ENCODE measurements at places on chromosomes 2 and 18.
A peak's percentile ranks its signal among the peaks of the same experiment; 100 is the strongest.

DNA sequence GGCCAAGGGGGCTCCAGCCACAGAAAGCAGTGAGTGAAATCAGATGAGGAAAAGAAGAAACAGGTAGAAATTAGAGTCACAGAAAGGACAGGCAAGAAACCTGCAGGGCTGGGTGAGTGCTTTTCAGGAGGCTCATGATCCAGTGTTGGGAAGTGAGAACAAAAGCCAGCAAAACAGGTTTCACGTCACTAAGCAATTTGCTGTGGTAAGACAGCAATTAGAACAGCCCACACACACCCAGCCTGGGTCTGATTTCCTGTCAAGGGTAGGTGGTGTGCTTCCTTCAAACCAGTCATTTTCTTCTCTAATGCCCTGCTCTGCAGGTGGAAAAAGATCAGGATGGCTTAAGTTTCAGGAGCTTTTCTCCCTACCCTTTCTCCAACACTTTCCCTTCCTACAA lies 52.9 kb upstream of the XDH start:
- DNase-seq, result no peak

DNA sequence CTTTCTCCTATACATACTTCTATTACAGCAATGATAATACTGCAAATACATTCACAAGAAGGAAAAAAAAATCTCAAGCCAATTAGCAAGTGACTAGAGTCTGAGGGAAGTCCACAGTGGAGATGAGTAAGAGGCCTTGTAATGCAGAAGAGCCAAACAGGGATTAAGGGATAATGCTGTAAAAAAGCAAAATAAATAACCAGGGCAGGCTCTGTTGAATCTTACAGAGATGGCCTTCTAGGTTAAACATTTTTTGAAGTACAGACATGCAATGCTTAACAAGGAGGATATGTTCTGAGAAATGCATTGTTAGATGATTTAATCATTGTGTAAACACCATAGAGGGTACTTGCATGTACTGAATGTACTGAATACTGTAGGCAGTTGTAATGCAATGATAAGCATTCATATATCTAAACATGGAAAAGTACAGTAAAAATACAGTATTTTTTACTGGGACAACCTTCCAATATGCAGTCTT lies 122.1 kb upstream of the RMDN2 start:
- DNase-seq, result no peak

- DNase-seq, result peak; percentile 83
These were observed 97.2 kb downstream of the KLHL29 start for GRCh38 chr2:23482188-23482587.

DNA sequence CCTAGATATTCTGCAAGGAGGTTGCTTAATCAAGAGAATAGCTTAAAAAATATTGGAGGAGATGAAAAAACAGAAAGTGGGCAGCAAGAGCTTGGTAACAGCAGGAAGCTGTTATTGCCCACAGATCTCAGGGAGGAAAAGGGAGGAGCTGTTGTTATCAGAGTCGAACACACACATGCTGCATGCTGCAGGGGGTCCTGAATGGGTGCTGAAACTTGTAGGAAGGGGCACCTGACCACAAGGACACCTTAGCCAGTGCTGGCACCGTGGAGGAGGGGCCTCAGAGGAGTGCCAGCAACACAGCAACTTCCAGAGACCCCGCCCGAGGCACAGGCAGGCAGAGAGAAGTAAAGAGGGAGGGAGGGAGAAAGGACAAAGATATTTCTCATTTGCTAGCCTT lies 332.9 kb downstream of the SOCS6 start:
- no peak for DNase-seq

- DNase-seq, result no peak
These were observed 4.5 kb upstream of the ACOXL start for GRCh38 chr2:110727923-110728322.

DNA sequence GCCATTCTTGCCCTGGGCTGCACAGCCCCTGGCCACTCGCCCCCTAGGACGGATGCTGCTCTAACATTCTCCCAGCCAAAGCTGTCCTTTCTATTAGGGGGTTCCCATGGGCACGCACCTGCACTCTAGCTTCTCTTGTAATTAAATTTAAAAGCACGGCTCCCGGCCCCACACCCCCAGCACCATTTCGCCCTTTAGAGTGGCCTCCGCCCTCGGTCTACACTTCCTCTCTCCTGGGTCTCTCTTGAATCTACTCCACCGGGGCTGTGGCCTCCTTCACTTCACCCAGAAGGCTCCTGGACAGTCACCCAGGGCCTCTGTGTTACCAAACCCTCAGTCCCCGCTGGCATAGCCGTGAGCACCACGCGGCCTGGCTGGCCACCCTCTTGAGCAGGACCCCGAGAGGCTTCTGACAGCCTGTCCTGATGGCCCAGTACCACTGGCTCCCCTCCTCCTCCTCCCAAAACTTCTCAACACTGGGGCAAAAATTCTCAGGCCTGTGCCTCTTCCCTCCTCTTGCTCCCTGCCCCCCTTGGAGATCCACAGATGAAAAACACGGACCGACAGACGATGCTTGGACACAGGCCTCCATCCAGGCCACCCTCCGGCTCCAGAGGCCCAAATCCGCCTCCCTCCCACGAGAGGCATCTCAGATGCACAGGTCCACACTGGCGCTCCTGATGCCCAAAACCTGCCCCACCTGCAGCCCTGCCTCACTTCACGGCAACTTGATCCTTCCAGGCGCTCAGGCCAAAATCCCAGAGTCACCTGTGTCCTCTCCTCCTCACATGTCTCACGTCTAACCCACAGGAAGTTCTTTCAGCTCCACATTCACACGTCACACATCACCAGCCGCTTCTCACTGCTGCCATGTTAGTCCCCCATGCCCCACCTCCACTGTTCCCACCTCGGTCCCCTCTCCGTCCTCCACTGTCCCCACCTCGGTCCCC lies 6.9 kb upstream of the RAB17 start:
- DNase-seq, result no peak

GRCh38 chr18:9343577-9343976 lies 9.0 kb downstream of the TWSG1 start:
- no peak for DNase-seq

DNA sequence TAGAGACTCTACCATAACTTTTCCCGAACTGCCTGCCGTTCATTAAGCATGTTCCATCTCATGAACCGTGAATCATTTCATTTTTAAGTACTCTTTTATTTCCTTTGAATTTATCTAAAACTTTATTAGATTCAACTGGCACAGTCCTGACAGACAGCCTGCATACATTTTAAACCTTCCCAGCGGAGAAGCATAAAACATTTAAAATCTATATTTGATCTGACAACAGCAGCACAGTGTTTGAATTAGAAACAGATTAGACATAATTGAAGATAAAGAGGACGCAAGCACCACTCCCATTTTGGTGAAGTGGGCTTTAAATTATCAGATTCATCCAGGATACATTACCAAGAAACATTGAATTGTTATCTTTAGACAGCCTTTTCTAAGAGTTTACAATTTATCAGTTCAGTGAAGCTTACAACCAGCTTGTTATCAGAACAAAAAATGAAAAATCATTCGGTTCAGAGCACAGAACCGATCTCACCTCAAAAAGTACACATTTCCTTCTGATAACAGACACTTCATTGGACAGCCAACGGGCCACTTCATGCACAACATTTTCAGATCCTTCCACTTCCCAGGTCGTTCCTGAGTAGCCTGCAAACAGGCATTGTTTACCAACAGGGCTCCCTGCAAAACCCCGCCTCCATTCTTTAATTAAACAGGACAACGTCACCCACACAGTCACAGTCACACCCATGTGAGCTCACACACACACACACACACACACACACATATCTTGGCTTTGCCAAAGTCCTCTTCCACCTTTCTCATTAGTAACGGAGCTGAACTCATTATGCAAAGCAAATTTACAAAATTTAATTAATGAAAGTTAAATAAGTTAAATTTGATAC lies 171.2 kb downstream of the SP3 start:
- no peak for DNase-seq

DNA sequence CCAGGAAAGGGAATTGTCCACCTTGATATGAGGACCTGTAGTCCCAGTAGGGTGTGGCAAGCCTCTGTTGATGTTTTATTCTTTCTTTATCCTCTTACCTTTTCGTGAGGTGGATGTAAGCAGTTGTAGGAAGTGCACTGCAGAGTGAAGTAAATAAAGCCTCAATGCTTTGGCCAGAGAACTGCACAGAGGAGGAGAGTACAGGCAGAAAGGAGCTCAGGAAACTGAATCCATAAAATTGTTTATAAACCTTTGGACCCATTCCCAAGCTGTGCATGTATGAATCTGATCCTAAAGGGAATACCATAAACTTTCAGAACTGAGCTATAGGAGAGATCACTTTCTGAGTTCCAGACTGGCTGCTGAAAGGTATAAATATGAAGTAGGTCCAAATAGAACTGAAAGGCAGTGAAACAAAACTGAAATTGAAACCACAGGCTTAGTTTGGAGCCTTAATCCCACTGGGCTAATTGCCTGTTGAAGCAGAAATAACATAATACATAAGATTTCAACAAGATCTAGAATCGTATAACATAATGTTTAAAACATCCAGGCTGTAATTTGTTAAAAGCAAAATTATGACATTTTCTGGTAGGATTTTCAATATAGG lies 17.9 kb upstream of the SLC9A4 start:
- DNase-seq, result no peak

GRCh38 chr2:85681372-85681763 lies 12.8 kb upstream of the GNLY start:
- DNase-seq, result no peak

DNA sequence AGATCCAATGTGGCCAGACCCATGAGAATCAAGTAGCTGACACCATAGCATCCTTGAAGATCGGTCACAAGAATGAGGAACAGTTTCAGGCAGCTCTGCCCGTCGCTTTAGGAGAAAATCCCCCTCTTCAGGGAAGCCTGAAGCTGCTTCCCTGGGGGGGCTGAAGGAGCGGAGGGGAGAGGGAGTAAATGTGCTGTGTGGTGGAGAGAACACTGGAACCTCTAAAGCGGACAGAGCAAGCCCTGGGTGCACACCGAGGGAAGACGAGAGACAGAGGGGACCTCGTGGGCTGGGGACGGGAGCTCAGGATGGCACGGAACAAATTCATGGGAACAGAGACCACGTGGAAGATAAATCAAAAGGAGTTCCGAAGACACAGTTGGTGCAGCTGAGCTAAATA lies 154.3 kb downstream of the NDUFA10 start:
- no peak for DNase-seq

- peak; percentile 53 for DNase-seq
These were observed 2.9 kb upstream of the GGCX start for GRCh38 chr2:85564144-85564563.

DNA sequence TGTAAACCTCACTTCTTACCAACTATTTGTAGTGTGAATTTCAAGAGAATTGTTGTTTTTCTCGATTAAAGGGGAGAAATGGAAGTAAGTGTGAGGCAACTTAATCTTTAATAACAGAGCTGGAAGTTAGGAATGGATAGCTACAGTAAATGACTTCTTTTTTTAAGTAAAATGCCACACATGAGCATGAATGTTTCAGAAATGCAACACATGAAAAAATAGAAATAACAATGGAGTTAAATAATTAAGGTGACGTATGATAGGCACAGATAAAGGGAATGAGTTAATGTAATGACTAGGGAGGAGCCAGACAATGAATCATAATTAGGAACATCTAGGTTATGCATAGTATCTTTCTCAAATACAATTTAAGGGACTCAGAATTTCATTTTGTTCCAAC lies 3.4 kb downstream of the REL start:
- DNase-seq, result no peak

DNA sequence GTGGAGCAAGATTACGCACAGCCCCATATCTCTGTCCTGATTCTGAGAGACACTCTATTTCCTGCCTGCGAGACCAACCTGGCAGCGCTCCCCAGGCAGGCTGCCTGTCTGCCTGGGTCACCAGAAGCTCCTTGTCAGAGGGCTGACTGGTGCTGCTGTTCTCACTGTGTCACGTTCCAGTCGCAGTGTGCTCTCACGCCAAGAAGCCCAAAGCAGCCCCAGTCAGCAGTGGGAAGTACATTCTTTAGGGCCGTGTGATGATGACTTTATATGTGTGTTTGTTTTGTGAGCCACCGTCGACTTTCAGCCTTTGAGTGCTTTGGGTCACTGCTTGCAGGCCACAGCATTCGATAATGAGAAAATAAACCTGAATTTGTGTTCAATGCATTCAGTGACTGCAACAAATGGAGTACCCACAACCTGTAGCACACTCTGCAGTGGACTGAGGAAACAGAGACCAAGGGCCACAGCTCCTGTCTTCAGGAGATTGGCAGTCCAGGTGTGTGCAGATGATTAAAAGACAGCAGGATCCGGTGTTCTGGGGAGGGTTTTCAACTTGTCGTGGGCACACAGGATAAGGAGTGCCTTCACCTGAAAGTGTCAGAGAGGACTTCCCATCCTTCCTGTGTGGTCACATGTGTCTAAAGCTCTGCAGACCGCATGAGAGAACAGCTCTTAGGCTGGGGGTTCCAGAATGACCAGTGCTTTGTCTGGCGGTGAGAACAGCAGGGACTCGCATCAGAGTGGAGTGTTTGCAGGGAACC lies 4.8 kb downstream of the TNFRSF11A start:
- peak; percentile 43 for DNase-seq

- DNase-seq, result no peak
These were observed 7.2 kb downstream of the ARHGAP25 start for GRCh38 chr2:68741805-68742306.

- no peak for DNase-seq
These were observed 2.1 kb downstream of the HADHB start for GRCh38 chr2:26246818-26247217.

DNA sequence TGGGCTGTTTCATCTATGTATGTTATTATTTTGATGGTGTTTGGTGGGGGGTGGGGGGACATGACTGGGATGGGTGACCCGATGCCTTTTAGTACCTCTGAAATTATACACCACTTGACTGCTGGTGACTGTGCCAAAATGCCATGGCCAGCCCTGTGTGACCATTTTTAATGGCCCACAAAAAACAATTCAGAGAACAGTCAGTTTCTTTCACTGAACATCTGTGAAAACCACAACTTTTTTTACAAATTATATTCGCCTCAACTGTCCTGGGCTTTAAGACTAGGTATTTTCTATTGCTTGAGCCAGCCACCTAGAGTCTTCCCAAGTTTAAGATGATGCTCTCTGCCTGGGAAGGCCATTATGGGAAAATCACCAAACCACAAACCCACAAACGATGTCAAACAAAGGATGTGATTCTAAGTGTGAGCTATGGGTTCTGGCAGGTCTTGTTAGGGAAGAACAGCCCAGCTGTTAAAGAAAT lies 33.9 kb downstream of the FN1 start:
- no peak for DNase-seq

- DNase-seq, result peak; percentile 67
These were observed 98.3 kb downstream of the PIK3C3 start for GRCh38 chr18:42053188-42053781.

DNA sequence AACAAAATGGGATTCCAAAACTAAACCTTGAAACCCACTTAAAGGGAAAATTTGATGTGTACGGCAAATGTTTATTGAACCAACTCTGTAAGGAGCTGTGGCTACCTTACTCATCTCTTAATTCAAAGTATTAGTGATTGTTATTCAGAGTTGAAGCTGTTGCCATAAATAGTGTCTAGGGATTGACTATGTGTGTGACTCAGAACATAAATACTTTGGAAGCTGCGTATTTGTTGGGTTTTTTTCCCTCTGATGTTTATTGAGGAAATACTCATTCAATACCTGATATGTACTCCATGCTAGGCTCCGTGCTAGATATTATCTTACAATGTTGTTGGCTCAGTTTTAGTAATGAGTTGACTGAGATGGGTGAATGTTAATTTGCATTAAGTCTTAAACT lies 90.4 kb downstream of the PTRHD1 start:
- DNase-seq, result no peak
